GM12878 (cell line): ENCODE measurements at places on chromosomes 6 and 20.

- DNase-seq = no peak
Observed at GRCh38 chr6:14656078-14656521, 538.5 kb downstream of the CD83 start.

DNA sequence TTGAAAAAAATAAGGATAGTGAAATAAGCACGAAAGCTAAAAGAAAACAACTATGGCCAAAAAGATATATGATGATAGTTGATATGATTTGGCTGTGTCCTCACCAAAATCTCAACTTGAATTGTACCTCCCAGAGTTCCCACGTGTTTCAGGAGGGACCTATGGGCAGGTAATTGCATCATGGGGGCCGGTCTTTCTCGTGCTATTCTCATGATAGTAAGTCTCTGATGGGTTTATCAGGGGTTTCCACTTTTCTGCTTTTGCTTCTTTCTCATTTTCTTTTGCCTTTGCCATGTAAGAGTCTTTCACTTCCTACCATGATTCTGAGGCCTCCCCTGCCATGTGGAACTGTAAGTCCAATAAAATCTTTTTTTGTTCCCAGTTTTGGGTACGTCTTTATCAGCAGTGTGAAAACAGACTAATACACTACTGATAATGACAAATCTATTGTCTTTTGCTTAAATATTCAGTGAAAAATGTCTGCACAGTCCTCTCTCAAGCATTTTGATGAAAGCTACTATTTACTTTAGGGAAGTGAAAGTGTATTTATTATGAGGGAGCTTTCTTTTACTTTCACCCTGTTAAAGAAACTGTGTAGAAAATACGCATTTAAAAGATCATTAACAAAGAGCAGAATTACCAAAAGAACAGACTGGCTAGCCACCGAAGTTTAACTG, 389.1 kb downstream of the HTR1B start:
- no peak for DNase-seq

DNA sequence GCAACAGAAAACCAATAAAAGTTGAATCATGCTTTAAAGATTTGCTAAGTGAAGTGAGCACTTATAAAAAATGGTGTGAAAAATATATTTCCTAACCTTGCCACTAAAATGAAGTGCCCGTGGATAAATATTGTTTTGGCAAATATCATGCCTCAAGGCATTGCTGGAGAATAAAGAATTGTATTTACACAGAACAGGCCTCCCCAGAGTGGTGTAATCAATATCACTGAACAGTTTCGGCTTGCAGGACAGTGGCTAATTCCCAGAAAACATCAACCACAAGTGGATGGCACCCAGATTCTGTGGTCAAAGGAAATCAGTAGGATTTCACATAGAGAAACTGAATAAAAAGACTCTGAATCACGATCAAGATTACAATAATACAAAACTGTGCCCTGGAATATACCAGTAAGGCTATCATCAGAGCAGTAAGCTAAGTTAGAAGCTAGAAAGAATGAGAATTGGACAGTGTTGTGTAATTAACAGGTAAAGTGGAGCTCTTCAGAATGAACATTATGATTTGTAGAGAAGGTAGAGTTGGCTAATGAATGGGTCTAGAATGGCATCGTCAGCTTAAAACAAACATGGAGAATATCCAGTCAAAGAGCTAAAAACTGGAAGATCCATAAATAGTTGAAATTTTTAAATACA, 1026.9 kb upstream of the ADGRB3 start:
- DNase-seq = no peak

- no peak for DNase-seq
Observed at GRCh38 chr20:17809362-17810061, 109.7 kb downstream of the BANF2 start.

DNA sequence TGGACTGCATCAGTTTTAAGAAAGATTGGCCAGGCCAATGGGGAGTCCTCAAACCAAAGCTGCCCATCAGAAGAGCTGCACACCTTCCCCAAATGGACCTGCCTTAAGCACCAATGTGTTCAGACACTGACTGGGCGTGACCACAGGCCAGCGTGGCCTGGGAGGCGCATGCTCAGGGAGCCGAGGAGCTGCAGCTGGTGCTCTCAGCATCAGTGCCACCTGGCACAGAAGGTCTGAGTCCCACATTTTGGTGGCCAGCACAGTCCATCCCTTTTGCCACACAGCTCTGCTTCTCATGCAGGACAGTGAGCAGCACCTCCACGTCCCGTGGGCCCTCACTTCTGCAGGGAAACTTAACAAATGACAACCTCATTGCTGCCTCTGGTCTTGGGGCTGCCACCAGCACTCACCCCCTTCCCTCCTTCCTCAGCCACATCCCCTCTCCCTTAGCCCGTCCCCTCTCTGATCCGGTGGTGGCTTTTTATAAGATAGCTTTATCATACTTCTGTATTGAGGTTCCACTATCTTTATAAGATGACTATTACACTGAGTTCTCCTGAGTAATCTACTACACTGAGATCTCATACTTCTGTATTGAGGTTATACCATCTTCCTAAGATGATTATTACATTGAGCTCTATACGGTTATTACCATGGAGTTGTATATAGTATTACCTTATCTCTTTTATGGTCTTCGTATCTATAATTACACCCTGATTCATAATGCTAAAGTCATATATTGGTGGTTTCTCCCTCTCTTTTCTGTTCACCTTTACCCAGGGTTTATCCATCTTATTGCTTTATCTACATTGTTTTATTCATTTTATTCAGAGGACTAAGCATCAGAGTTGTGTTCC, 109.1 kb downstream of the TOX2 start:
- DNase-seq = no peak

DNA sequence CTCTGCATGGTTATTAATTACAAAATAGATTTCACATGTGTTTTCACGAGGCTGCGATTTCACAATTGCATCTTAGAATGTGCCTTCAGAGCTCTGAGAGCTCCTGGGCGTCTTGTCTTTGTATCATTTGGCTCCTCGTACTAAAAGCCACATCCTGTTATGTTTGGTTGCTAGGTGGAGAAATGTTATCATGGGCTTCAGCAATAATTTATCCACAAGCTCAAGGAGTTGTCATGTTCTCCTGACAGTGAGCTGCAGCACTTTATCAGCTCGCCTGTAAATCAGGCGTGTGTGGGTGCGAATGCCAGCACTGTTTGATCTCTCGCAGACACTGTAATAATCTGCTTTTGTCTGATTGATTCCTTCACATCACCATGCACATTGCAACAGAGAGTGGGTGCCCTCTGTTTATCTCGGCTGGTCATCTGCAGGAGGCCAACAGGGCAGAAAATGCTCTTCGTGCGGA, 218.6 kb upstream of the ZFP64 start:
- DNase-seq = no peak

- DNase-seq = no peak
Observed at GRCh38 chr6:18343741-18344140, 43.4 kb upstream of the RNF144B start.

- DNase-seq = no peak
Observed at GRCh38 chr6:132937466-132937906, 123.1 kb downstream of the RPS12 start.

DNA sequence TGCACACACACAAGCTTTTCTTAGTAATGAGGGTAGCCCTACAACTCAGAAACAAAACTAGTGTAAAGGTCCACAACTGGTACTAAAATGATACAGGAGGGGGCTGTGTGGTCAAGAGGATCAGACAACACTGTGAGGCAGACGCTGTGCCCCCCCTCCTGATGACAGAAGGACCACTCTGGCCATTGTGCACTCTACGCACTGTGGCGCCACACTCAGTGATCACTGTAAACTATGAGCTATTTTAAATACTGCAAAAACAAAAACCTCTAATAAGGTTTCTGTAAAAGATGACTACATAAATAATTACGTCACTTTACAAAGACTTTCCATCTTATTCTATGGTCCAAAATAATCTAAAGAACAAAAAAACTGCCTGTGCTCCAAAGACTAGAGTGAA, 96.1 kb downstream of the SLC23A2 start:
- no peak for DNase-seq

DNA sequence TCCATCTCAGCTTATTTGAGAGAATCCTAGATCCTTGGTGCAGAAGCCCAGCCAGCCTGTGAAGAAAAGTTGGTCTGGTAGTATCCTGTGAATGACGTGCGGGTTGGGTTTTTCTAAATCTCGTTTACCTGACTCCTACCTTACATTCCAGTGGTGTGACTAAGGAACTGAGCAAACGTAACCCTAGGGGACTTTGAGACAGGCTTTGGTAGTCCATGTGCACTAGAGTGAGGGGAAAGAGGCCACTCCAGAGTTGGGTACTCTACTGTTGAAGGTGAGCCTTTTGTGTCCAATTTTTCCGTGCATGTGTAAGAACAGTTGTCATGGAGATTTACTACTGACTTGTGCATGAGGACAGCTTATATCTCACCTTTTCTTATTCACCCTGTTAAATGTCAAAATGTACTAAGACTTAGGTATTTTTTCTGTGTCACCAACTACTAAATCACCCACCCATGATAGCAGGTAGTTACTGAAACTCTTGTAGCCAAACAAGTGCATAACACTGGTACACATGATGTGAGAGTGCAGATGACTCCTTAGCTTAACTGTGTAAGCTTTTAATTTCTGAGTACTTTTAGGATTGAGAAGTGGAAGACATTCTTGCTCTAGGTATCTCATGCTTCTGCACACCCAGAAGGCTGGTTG, 26.3 kb upstream of the PLCG1 start:
- no peak for DNase-seq

DNA sequence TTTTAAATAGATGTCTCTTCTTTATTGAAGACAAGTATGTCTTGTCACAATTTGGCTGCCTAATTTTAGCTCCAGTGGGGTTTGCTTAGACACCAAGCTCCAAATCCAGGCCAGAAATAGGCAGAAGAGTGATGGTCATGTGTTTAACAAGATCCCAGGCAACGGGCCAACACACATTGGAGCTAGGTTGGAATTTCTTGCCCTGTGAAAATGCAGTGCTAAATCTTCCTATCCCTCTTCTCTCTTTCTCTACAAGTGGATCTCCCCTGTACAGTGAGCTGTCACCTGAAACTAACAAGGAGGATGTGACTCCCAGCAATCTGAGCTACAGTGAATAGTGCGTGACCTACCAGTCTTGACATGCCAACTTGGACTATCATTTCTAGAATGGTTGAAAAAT, 65.3 kb upstream of the VGLL2 start:
- no peak for DNase-seq

DNA sequence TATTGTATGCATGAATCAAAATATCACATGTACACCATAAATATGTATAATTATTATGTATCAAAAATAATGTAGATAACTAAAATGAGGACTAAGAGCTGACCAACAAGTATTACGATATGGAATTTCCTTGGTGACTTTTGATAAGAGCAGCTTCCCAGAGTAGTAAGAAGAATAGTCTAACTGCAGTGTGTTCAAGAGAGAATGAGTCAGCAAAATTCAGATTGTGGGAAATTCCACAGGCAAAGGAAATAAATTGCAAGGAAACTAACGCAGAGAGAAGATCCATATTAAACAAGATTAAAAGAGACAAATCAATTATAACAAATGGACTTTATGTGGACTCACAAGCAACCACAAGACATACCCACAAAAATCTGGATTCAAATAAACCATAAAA, 26.4 kb downstream of the FRK start:
- DNase-seq = no peak

- no peak for DNase-seq
Observed at GRCh38 chr20:25053255-25054031, 4.5 kb downstream of the ACSS1 start.

DNA sequence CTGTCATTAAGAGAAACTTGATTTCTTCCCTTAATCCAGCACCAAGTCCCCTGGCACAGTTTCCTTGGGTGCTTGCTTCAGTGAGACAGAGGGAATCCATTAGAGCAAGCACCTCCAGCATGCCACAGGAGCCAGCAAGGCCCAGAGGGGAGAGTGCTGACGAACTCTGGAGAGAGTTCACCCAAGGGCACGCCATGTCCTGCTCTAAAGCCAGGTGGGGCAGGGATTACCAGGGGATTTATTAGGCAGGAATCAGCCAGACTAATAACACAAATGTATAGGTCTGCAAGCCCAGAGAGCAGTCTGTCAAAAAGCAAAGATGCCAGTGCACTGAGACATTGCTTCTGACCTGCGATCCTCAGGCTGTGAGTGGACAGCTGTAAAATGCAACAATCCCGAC, 155.4 kb upstream of the SYNDIG1 start:
- no peak for DNase-seq

DNA sequence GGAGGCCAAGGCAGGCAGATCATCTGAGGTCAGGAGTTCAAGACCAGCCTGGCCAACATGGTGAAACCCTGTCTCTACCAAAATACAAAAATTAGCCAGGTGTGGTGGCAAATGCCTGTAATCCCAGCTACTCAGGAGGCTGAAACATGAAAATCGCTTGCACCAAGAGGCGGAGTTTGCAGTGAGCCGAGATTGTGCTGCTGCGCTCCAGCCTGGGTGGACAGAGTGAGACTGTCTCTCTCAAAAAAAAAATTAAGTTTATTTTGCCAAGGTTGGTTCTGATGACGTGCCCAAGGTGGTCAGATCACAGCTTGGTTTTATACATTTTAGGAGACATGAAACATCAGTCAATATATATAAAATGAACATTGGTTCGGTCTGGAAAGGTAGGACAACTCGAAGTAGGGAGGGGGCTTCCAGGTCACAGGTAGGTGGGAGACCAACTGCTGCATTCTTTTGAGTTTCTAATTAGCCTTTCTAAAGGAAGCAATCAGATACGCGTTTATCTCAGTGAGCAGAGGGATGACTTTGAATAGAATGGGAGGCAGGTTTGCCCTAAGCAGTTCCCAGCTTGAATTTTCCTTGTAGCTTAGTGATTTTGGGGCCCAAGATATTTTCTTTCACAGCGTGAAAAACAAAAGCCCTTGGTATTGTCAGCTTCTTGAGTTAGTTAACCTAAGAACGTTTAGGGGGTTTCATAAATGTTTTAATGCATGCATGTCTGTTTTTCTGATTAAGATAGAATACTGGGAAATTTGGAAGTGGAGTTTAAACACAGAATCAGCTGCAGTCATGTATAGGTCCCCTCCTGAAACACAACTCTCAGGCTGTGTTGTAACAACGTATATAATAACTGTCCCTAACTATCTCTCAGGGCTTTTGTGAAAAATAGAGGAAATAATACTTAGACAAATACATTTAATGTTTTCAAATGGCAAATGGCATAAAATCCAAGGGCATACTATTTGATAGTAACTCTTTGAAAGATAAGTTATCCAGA, 16.7 kb downstream of the ACOT13 start:
- DNase-seq = no peak

DNA sequence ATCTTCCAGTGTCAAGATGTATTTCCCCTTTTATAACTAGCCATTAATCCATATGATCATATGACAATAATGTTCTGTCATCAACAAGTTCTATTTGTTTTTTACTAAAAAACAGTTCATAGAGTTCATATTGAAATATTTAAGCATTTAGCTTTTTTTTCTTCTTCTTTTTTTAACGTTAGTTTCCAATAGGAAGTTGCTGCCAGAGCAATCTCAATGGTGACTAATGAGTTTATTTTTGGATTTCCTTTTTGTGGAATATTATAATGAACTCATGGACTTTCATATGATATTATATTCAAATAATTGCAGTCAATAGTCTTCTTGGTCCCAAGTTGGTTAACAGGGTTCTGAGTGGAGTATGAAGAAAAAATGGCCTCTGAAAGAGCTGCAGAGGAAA, 343.3 kb downstream of the BCKDHB start:
- DNase-seq = no peak
